CD4-positive, alpha-beta memory T cell (primary cell): ENCODE measurements at places on chromosomes 7 and 10. TPM values are rescaled to one million over a fixed set of nuclear protein-coding genes. Genes with fewer than 3 reads are reported as not detected.

Gene NPY
- not detected for total RNA-seq

DNA sequence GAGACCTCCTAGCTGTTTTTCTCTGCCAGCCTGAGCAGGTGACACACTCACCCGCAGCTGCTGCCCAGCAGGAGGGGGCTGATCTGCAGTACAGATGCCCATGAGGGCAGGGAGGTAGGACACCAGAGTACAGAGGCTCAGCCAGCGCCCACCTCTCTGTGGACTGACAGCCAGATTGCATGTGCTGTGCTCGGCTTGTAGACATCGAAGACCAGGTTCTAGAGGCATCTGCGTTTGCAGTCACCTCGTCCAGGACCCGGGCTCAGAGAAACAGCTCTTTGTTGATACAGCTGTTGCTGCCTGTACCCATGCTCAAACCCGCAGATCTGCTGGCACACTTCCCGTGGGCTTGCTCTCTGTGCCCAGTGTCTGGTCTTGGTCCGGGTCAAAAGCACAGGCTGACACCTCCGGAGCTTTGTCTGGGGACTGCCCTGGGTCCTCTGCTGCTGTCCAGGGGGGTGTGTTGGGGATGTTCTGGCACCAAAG, 224.7 kb downstream of the GLRX3 start:
- no peak for DNase-seq
- no peaks in the 10 kb centered on the region for H3K27me3 ChIP-seq
- no peak overlapping the region for H3K4me3 ChIP-seq
- H3K27ac ChIP-seq, result no peak overlapping the region

DNA sequence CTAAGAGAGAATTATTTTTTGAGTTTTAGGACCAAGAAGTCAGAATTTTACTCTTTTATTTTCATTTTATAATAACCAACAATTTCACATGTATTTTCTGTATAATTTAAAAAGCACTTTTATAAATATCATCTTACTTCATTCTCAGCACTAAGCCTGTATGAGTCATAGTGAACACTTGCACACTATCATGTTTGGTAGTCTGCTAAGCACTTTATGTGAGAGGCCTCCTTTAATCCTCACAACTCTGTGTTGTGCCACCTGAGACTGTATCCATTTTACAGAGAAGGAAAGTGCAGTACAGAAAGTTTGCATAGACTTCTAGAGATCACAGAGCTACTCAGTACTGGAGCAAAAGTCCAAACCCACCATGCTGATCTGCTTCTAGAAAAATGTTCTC, 939.6 kb downstream of the NRG3 start:
- DNase-seq, result no peak
- no peaks in the 10 kb centered on the region for H3K27me3 ChIP-seq
- H3K27ac ChIP-seq, result no peak overlapping the region
- no peaks in the 10 kb centered on the region for H3K36me3 ChIP-seq
- no peak overlapping the region for H3K4me3 ChIP-seq
- H3K4me1 ChIP-seq, result no peaks in the 10 kb centered on the region

Gene POU6F2
- not detected for total RNA-seq

Gene MSMB
- total RNA-seq, result not detected

Gene CH25H
- not detected for total RNA-seq

- no peak overlapping the region for H3K4me3 ChIP-seq
- DNase-seq, result no peak
- no peaks in the 10 kb centered on the region for H3K27me3 ChIP-seq
- no peaks in the 10 kb centered on the region for H3K36me3 ChIP-seq
- H3K4me1 ChIP-seq, result peaks cover 40% of the 10 kb centered on the region
Measured at GRCh38 chr7:157488281-157488680, 151.5 kb downstream of the DNAJB6 start.

Gene ZNF425
- 3.2 TPM for total RNA-seq

DNA sequence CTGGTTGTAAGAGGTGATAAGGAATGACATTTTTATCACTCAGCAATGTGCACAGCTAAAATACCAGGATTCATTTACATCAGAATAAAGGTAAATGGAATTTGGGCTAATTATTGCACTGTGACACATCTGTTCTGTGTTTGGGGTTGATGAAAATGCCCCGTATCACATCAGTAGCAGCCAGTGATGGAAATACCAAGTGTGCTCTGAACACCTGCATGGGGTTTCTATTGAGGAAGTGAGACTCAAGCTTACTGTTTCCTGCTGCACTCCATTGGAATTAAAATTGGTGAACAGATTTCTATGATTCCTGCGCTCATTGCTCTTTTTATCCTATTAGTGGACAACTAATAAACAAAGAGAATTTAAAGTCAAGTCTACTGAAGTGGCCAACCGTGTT, 296.9 kb downstream of the NRG3 start:
- H3K27ac ChIP-seq, result no peak overlapping the region
- no peaks in the 10 kb centered on the region for H3K27me3 ChIP-seq

- DNase-seq, result no peak
- no peaks in the 10 kb centered on the region for H3K4me1 ChIP-seq
- H3K36me3 ChIP-seq, result no peaks in the 10 kb centered on the region
- H3K4me3 ChIP-seq, result no peak overlapping the region
- no peaks in the 10 kb centered on the region for H3K27me3 ChIP-seq
- no peak overlapping the region for H3K27ac ChIP-seq
Measured at GRCh38 chr10:76315240-76315639, 883.8 kb downstream of the LRMDA start.

Gene ITIH5
- total RNA-seq, result not detected

GRCh38 chr10:122647383-122647968, 52.2 kb downstream of the C10orf120 start:
- no peak overlapping the region for H3K27ac ChIP-seq
- no peak overlapping the region for H3K4me3 ChIP-seq
- no peaks in the 10 kb centered on the region for H3K4me1 ChIP-seq
- DNase-seq, result no peak
- H3K27me3 ChIP-seq, result no peaks in the 10 kb centered on the region

GRCh38 chr7:73626814-73627213, 2.5 kb upstream of the MLXIPL start:
- no peaks in the 10 kb centered on the region for H3K36me3 ChIP-seq
- peaks cover 15% of the 10 kb centered on the region for H3K27me3 ChIP-seq
- H3K4me3 ChIP-seq, result no peak overlapping the region

DNA sequence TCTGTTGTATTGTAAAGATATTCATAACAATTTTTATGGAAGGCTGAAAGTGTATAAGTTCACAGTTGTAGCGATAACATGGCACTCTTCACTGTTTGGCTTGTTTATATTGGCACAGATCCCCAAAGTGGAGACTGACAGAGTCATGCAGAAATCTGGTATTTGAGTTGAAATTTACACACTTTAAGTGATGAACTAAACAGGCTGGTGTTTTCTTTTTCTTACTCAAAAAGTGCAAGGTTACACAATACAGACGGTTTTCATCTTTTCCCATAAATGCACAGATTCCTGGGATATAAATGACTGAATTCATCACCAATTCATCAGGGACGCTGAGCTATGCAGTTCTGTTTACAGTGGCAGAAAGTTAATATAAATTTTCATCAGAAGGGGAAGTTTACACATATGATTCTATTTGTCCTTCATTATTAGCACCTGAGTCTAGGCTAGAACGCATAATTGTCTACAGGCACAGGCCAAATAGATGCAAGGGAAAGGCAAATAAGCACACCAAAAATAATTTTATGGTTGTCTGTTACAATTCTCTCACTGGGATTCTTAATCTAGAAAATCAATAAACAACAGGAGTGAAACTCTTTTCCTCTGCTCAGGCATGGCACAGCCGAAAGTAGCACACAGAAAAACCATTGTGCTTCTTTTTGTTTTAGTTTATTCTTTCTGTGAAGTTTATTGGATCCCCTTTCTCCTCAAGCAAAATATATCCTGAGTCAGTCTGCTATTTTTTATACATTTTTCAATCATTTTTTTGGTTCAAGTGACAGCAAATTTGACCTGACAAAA, 88.0 kb downstream of the FOXP2 start:
- H3K27ac ChIP-seq, result no peak overlapping the region
- no peaks in the 10 kb centered on the region for H3K4me1 ChIP-seq
- H3K36me3 ChIP-seq, result no peaks in the 10 kb centered on the region
- H3K4me3 ChIP-seq, result no peak overlapping the region
- no peaks in the 10 kb centered on the region for H3K27me3 ChIP-seq

DNA sequence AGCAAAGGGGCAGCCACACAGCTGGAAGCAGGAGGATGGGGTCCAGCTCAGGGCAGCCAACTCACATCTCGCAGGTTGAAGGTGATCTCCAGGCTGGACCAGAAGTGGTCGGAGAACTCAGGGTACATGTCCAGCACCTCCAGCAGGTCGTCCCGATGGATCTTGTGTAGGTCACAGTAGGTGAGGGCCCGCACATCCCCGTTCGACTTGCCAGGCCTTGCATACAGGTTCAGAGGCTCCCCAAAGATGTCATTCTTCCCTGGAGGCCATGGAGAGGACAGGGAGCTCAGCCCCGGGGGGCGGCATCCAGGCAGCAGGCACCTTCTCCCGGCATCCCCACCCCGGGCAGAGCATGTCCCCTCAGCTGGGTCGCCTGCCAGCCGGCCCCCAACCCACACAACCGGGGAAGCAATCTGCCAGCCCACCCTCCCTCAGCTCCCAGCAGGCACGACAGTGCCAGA, 29.3 kb downstream of the KCNH2 start:
- no peaks in the 10 kb centered on the region for H3K4me1 ChIP-seq
- no peak overlapping the region for H3K4me3 ChIP-seq
- no peaks in the 10 kb centered on the region for H3K27me3 ChIP-seq
- no peaks in the 10 kb centered on the region for H3K36me3 ChIP-seq
- H3K27ac ChIP-seq, result no peak overlapping the region
- no peak for DNase-seq
